Vagina (tissue), 2 donors: ENCODE measurements at places on chromosomes 13 and 19. TPM values are rescaled to one million over a fixed set of nuclear protein-coding genes. Genes with fewer than 3 reads are reported as not detected.

Gene ATP12A
- total RNA-seq = not detected

- H3K27ac ChIP-seq = no peak overlapping the region
- H3K36me3 ChIP-seq = no peaks in the 10 kb centered on the region
- no peaks in the 10 kb centered on the region for H3K27me3 ChIP-seq
- no peak overlapping the region for H3K4me3 ChIP-seq
- no peaks in the 10 kb centered on the region for H3K4me1 ChIP-seq
Measured at GRCh38 chr13:103133556-103133955, 67.3 kb upstream of the SLC10A2 start.

GRCh38 chr19:32197896-32198882 is 147.2 kb upstream of the ZNF507 start:
- H3K36me3 ChIP-seq = no peaks in the 10 kb centered on the region
- H3K4me3 ChIP-seq = no peak overlapping the region
- no peaks in the 10 kb centered on the region for H3K27me3 ChIP-seq

Gene ZNF699
- total RNA-seq = 11.0 TPM

- DNase-seq = no peak
- no peaks in the 10 kb centered on the region for H3K36me3 ChIP-seq
- H3K27ac ChIP-seq = no peak overlapping the region
- no peaks in the 10 kb centered on the region for H3K27me3 ChIP-seq
- no peak overlapping the region for H3K4me3 ChIP-seq
- peaks cover 6% of the 10 kb centered on the region for H3K4me1 ChIP-seq
Measured at GRCh38 chr19:42066075-42066754, 3.8 kb downstream of the GRIK5 start.

Gene BRCA2
- 3.9 TPM for total RNA-seq

GRCh38 chr13:111165241-111166010 is 50.3 kb downstream of the ARHGEF7 start:
- DNase-seq = no peak
- H3K27me3 ChIP-seq = no peaks in the 10 kb centered on the region
- H3K4me3 ChIP-seq = no peak overlapping the region
- peaks cover 47% of the 10 kb centered on the region for H3K4me1 ChIP-seq
- H3K27ac ChIP-seq = no peak overlapping the region

GRCh38 chr19:52786078-52786463 is 520 bp downstream of the ZNF600 start:
- H3K4me3 ChIP-seq = peak overlapping the region; percentile 62
- H3K36me3 ChIP-seq = no peaks in the 10 kb centered on the region
- H3K27ac ChIP-seq = peak overlapping the region; percentile 69
- no peaks in the 10 kb centered on the region for H3K27me3 ChIP-seq
- DNase-seq = no peak

DNA sequence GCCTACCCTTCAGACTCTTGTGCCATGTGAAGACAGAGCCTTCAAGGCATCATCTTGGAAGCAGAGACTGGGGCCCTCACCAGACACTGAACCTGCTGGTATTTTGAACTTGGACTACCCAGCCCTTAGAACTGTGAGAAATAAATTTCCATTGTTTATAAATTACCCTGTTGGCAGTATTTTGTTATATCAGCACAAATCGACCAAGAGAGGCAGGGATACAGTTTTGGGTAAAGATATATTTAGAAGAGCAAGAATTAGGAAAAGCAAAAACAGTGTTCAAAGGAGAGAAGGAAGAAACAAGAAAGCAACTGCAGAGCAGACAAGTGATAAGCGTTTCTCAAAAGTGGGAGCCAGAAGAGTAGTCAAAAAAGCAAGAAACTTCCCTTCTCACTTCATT is 600.8 kb downstream of the DCT start:
- H3K36me3 ChIP-seq = no peaks in the 10 kb centered on the region
- H3K27me3 ChIP-seq = no peaks in the 10 kb centered on the region
- no peak for DNase-seq
- H3K4me3 ChIP-seq = no peak overlapping the region

- peaks cover 71% of the 10 kb centered on the region for H3K4me1 ChIP-seq
- no peak for DNase-seq
- H3K27ac ChIP-seq = no peak overlapping the region
- H3K4me3 ChIP-seq = no peak overlapping the region
- no peaks in the 10 kb centered on the region for H3K27me3 ChIP-seq
Measured at GRCh38 chr13:109762791-109763190, 23.6 kb downstream of the IRS2 start.

GRCh38 chr19:57075801-57076492 is 43.8 kb upstream of the USP29 start:
- H3K27ac ChIP-seq = no peak overlapping the region
- H3K4me1 ChIP-seq = no peaks in the 10 kb centered on the region
- no peak overlapping the region for H3K4me3 ChIP-seq
- H3K27me3 ChIP-seq = no peaks in the 10 kb centered on the region
- H3K36me3 ChIP-seq = no peaks in the 10 kb centered on the region
- DNase-seq = no peak

DNA sequence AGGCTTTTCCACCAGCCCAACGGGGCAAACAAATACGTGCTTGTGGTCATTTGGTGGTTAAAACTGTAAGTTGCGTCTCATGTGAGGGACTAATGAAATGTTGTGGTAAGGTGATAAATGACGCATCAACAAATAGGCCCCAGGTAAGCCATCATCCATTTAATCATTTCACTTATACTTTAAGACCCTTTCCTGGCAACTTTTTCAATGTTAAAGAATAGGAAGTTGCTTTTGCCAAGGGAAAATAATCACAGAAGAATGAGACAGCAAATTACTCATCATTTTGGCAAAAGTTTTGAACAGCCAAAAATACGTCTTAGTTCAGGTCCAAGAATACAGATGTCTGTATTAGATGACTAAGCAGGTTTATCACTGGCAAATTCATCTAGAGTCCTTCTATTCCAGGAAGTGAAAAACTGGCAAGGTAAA is 660.4 kb downstream of the SLITRK1 start:
- H3K27me3 ChIP-seq = no peaks in the 10 kb centered on the region
- H3K36me3 ChIP-seq = no peaks in the 10 kb centered on the region
- no peaks in the 10 kb centered on the region for H3K4me1 ChIP-seq
- no peak overlapping the region for H3K27ac ChIP-seq

DNA sequence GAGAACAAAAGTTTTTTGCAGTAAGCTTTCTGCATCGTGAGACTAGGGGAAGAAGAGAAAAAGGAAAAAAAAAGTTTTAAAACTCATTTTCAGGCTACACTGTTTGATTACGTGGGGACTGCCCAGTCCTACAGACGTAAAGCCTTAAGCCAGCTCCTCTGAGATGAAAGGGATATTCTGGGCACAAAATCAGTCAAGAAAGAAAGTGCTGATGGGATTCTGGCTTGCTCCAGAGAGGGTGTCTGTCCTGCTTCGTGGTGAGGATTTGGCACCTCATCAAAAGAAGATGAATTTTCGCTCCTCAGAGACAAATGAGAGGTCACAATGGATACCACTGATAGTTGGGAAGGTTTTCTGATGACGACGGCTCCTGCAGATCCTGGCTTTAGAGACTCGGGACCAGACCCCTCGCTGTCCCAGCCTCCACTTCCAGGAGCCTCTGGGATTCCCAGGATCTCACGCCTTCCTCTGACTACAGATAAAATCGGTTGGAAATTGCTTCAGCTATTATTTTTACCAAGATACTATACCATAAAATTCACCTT is 9.7 kb downstream of the TEX29 start:
- peak; percentile 25 for DNase-seq
- H3K27me3 ChIP-seq = no peaks in the 10 kb centered on the region
- no peaks in the 10 kb centered on the region for H3K36me3 ChIP-seq
- no peaks in the 10 kb centered on the region for H3K4me1 ChIP-seq
- no peak overlapping the region for H3K27ac ChIP-seq
- H3K4me3 ChIP-seq = no peak overlapping the region

- H3K27ac ChIP-seq = no peak overlapping the region
- no peaks in the 10 kb centered on the region for H3K27me3 ChIP-seq
- H3K36me3 ChIP-seq = no peaks in the 10 kb centered on the region
- peaks cover 28% of the 10 kb centered on the region for H3K4me1 ChIP-seq
Measured at GRCh38 chr19:952049-952679, 26.3 kb downstream of the ARID3A start.

GRCh38 chr13:33279414-33280278 is 5.9 kb downstream of the STARD13 start:
- no peak overlapping the region for H3K4me3 ChIP-seq
- no peaks in the 10 kb centered on the region for H3K36me3 ChIP-seq
- H3K27me3 ChIP-seq = no peaks in the 10 kb centered on the region
- no peak for DNase-seq

- peak overlapping the region; percentile 93 for H3K4me3 ChIP-seq
- peaks cover 16% of the 10 kb centered on the region for H3K36me3 ChIP-seq
- H3K4me1 ChIP-seq = peaks cover 34% of the 10 kb centered on the region
- H3K27ac ChIP-seq = peak overlapping the region; percentile 78
- DNase-seq = no peak
Measured at GRCh38 chr19:12800923-12801465, 606 bp downstream of the PRDX2 start.

- H3K36me3 ChIP-seq = no peaks in the 10 kb centered on the region
- no peaks in the 10 kb centered on the region for H3K27me3 ChIP-seq
- no peak overlapping the region for H3K4me3 ChIP-seq
- peaks cover 62% of the 10 kb centered on the region for H3K4me1 ChIP-seq
- peak overlapping the region; percentile 51 for H3K27ac ChIP-seq
Measured at GRCh38 chr13:111183959-111184358, 68.8 kb downstream of the ARHGEF7 start.

DNA sequence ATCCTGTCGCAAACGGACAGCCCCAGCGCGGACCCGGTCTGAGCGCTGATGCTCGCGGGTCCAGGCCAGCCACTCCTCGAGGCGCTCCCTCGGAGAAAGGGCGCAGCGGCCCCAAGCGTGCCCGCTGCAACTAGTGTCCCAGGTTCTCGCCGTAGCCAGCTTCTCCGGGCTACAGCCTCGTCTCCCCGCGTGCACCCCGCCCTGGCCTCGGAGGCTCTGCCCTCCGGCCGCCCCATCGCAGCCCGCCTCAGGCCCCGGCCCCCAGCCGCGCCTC is 487 bp downstream of the FLT1 start:
- H3K4me3 ChIP-seq = peak overlapping the region; percentile 43
- no peaks in the 10 kb centered on the region for H3K27me3 ChIP-seq
- no peaks in the 10 kb centered on the region for H3K36me3 ChIP-seq
- DNase-seq = no peak
- peak overlapping the region; percentile 49 for H3K27ac ChIP-seq
- H3K4me1 ChIP-seq = peaks cover 25% of the 10 kb centered on the region

DNA sequence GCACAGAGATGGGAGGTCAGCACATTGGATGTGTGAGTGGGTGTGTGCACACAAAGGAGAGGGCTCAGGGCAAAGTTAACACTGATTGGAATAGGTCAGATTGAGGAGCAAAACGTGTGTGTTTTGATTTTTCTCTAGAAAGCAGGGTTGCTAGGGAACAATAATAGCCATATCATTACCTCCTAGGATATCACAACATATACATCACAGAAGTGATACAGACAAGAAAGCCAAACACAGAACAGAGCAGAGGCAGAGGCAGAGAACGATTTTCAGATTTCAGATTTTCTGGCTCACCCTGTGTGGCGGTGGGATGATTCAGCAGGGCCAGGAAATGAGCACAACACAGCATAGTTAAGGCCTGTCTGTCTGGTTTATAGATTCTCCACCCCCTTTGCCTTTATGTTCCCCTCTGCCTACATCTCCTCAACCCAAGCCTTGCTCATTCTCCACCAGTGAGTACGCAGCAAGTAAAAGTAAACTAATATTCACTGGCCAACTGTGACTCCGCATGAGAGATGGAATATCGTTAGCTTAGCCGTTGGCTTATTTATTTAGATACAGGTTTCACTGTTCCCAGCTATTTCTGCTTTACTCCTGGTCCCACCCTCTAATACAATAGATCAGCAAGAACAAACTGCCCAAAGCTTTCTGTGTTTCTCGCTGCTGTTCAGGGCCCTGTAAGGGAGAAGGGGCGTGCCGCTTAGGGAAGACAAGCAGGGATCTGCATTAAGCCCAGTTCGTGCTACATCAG is 182.7 kb upstream of the TSC22D1 start:
- DNase-seq = no peak
- H3K27ac ChIP-seq = peak overlapping the region; percentile 73
- no peak overlapping the region for H3K4me3 ChIP-seq

DNA sequence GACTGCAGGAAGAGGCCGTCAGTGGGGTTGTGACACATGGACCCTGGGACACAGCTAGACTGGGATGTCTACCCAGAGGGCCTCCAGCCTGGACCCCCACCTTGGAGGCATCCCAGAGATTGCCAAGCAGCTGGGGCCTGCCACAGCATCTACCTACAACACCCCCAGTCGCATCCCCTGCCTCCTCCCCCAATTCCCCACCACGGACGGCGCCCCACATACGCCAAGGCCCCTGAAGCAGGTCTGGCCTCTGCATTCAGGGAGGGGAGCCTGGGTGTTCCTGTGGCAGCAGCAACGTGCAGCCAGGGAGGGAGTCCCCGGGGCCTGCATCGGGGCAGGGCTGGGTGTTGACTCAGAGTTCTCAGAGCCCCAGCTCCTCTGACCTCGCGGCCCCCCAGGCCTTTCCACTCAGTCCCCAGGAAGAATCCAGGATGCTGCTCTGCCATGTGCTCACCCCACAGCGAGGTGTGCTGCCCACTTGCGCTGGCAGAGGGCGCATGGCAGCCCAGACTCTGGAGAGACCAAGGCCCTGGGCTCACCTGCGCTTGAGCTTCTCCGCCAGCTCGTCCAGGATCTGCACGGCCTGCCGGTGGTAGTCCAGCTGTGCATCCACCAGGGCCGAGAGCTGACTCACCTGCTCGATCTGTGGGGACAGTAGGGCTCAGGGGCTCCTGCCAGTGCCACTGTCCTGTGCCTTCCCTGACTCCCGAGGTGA is 19.6 kb downstream of the MPND start:
- no peak overlapping the region for H3K4me3 ChIP-seq
- H3K27me3 ChIP-seq = no peaks in the 10 kb centered on the region
- peaks cover 11% of the 10 kb centered on the region for H3K4me1 ChIP-seq
- no peak overlapping the region for H3K27ac ChIP-seq
- DNase-seq = no peak

GRCh38 chr19:34217952-34218817 is 36.2 kb upstream of the GARRE1 start:
- no peaks in the 10 kb centered on the region for H3K27me3 ChIP-seq
- H3K27ac ChIP-seq = no peak overlapping the region
- DNase-seq = no peak
- H3K36me3 ChIP-seq = no peaks in the 10 kb centered on the region
- H3K4me3 ChIP-seq = no peak overlapping the region

DNA sequence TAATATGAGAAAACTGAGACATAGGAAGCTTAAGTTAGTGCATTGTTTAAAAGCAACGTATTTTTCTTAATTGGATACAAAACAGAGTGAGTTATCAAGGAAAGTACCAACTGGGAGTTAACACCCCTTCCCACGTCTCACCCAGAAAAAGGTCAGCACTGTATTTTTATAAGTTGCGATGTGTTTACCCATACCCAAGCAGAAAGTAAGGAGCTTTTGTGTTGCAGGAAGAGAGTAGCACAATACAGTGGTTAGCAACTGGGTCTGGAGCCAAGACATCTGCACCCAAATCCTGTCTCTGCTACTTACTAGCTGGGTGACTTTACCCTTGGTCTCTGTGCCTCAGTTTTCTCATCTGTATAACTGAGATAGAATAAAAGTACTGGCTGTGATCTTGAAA is 34.3 kb downstream of the FAM216B start:
- H3K27ac ChIP-seq = no peak overlapping the region
- no peak overlapping the region for H3K4me3 ChIP-seq
- H3K36me3 ChIP-seq = no peaks in the 10 kb centered on the region
- no peak for DNase-seq
